Stimulated activated CD8-positive, alpha-beta memory T cell treated with anti-CD3 and anti-CD28 coated beads, Interleukin-15, amount 100 ng/mL, for 4 hours (primary cell): ENCODE measurements at places on chromosomes 4 and X.

DNA sequence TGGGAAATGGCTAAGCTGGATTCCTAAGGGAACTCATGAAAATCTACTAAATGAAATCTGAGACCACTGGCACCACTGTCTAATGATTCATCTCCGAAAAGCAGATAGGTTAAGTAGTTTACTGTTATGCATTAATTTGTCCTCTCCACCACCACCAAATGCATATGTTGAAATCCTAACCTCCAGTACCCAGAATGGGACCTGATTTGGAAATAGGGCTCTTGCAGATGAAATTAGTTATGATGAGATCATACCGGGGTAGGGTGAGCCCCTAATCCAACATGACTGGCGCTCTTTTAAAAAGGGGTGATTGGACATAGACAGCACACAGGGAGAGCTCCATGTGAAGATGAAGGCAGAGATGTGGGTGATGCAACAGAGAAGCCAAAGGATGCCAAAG, 124.9 kb upstream of the GUCY1A1 start:
- no peak for DNase-seq

DNA sequence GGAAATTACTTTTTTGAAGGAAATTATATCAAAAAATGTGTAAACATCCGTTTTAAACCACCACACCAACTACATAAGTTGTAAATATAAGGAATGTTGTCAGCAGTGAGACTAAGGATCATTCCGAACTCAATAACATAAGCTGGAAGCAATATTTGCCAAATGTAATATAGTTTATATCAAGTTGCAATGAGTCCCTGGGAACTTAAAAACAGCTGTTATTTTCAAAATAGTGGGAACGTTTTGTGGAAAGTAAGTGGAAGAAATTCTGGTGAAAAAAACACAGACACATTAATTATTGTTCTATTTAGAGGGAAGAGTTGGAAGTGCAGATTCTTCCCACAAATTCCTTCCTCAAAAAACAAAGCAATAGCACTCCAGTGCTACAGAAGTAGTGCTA, 444.3 kb downstream of the NAP1L3 start:
- DNase-seq, result no peak

- DNase-seq, result no peak
Observed at GRCh38 chrX:10265775-10266174, 109.0 kb downstream of the CLCN4 start.

DNA sequence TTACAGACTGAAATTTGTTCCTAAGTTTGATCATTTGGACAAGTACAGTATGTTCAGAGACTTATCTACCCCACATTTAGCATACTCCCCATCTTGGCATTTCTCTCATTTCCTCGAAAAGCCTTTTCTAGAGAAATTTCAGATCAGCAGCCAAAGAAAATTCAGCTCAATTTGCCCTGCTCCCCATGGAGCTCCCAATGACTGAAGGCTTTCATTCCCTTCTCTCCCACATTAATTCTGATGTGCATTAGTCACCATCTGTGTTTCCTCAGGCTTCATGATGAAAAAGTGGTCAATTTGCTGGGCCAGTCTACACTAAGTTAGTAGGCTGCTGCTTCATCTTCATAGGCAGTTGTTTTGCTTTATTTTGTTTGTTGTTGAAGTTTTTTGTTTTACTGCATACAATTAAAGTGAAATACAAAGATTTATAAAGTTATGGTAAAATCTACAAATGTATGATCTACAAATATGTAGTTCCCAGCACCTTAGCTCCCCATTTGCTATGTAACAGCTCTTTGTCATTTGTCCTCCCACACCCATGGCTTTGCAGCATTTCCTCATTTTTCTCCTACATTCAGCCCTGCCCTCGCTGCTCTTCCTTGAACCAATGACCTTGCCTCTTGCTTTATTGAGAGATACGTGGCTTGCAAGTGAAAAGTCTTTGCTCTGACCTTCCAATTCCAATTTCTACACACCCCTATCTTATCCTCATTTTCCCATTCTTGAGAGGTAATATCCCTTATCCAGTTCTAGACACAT, 193.9 kb downstream of the ANAPC10 start:
- DNase-seq, result no peak

GRCh38 chr4:24564488-24564887, 19.9 kb downstream of the DHX15 start:
- DNase-seq, result no peak

DNA sequence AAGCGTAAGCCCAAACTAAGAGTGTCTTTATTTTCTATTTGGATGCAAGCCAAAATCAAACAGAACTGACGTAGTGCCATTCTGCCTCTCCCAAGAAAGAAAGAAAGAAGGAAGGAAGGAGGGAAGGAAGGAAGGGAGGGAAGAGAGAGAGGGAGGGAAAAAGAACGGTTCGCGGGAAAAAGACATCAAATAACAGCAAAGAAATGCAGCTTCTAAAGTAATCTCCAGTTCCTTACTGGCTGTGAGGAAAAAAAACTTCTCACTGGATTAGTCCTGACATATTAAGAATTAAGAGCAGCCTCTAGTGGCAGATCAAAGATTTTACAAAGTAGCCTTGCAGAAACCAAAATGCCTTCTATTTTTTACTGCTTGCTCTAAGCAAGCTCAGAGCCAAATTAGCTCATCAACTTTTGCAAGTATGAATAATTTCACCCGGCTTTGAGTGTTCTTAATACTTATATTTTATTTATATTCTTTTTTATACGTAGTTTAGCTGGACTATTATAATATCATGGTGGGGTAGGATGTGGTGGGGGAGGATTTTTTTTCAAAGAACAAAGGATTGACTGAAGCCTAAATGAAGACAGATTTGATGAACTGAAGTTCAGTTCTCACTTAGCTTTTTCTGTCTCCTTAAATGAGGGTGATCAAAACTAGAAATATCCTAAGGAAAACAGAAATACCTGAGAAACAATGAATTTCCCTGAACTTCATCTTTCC, 36.6 kb downstream of the PITX2 start:
- DNase-seq, result no peak

DNA sequence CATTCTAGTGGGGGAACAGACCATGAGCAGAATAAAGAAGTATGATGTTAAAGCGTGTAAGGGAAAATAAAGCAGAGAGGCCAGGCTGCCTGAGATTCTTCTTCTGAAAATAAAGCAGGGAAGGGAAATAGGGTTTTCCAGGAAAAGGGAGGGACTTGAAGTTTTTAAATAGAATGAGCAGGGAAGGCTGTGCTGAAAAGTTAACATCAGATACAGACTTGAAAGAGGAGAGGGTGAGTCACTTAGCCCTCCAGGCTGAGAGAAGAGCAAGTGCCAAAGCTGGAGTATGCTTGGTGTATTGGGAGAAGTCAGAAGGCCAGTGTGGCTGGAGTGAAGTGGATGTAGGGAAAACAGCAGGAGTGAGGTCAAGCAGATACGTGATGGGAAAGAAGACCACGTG, 10.0 kb upstream of the PLK4 start:
- no peak for DNase-seq

DNA sequence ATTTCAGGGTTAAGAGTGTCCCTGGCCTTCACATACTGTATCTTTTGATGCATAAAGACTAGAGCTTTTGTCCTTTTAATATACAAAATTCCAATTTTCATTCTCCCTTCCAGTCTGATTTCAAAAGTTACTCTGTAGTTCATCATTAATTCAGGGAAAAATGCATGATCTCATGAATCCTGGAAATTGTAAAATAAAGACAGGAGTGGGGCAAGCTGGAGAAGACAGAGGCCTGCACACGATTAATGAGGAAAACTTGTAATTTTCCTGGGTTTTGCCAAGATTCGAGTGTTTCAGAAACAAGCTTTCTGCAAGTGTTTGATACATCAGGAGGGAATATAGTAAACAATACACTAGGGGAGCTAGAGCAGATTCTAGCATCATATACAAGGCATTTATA, 947.9 kb downstream of the FAT4 start:
- DNase-seq, result no peak

DNA sequence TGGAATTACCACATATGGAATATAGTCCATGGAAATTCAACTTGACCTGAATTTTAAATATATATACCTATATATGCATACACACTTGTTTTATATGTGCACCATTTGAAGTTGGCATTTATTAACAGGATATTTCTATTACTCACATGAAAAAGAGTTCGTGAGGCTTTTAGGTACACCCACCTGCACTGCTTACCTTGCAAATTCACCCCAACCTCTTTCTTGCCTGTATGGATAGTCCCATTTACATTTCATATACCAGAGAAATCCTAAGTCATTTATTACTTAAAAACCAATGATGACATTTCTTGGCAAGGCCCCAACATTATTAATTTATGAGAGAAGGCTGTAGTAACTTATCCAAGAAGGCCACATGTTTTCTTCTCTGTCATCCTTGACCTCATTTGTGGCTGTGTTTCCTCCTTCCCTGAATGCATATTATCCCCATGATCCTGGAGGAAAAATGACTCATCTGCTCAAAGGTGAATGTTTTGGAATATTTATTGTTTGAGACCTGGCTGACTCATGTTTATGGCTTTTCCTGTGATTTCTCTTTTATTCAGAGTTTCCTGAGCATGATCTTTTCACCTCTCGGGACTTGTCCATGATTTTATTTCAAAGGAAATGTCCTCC, 62.2 kb upstream of the FAM241A start:
- DNase-seq, result no peak

GRCh38 chrX:139158256-139158655, 372.3 kb upstream of the F9 start:
- DNase-seq, result no peak

DNA sequence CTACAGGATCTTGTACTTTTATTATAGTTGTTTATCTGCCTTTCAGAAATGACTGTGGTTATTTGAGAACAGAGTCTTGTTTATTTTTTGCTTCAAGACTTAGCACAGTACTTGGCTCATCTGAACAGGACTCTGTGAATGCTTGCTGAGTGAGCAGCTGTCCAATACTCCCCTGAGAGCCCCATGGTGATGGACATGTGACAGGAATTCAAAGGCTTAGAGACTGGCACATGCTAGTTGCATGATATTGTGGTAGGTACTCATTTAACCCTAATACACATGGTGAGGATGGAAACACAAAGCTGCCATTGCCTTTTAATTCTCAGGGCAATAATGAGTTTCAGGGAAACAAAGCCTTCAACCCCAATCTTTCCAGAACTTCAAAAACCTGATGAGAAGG, 97.3 kb downstream of the GEMIN8 start:
- no peak for DNase-seq

DNA sequence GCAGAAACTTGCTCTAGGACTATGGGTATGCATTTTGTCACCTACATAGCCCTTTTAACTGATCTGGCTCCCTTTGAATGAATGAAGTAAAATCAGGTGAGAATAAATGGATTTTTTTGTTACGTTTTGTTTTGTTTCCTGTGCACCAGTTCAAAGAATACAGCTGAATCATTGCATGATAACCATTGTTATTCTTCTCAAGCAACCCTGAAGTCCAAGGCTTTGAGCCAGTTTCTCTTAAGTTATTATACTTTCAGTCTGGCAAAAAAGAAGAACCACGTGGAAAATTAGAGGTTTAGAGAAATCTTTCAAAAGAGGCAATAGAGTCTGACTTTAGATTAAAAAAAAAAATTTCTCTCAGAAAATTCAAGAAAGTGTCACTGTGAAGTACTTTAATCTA, 398.6 kb upstream of the TECRL start:
- DNase-seq, result no peak

DNA sequence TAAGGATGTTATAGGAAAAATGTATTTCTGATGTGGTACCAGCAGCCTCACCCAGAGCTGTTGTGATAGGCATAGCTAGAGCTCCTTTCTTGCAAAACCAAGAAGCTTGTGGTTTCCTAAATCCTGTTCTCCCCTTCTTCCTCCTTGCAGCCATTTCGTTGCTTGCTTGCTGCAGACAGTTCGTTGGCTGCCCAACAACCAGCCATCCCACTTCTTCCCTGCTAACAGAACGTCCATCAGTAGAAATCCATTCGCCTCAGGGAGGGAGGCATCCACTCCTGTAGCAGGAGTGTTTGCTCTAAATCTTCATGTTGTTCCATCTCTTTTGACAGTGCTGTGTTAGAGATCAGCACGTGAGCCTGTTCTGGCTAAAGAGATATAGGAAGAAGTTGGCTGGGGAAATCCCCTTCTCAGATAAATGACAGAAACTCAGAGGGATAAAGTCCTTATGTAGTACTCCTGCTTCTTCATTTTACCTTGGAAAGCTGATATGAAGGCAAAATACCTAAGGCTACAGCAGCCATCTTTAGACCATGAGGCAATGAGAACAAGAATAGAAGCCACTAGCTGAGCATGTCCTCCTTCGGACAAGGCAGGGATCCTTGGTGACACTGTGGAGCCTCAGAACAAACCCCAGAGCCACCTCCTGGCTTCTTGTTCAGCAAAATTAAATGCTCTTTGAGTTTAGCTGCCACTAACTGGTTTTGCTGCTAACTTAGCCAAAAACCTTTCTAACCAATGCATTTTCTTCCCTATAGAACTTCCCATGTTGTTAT, 68.4 kb upstream of the RELL1 start:
- DNase-seq, result no peak

GRCh38 chr4:16222957-16223527, 3.2 kb downstream of the TAPT1 start:
- no peak for DNase-seq

- no peak for DNase-seq
Observed at GRCh38 chr4:162659716-162660115, 495.9 kb upstream of the FSTL5 start.

DNA sequence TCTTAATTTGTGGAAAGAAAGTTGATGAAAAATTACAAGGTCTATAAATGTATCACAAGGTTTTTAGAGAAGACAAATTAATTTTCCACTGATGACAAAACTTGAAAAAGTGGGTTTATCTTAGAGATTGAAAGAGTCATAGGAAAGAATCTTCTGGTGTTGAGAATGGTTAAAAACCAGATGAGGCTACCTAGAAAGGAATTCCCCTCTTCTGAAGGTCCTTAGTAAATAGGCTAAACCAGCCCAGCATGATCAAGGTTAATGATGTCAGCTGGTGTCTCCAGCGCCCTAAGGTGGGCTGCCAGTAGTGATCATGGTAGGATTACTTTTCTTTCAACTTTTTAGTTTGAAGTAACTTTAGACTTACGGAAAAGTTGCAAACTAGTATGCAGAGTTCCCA, 71.8 kb upstream of the PGRMC2 start:
- no peak for DNase-seq

- DNase-seq, result no peak
Observed at GRCh38 chr4:118953276-118953675, 64.6 kb downstream of the SYNPO2 start.

DNA sequence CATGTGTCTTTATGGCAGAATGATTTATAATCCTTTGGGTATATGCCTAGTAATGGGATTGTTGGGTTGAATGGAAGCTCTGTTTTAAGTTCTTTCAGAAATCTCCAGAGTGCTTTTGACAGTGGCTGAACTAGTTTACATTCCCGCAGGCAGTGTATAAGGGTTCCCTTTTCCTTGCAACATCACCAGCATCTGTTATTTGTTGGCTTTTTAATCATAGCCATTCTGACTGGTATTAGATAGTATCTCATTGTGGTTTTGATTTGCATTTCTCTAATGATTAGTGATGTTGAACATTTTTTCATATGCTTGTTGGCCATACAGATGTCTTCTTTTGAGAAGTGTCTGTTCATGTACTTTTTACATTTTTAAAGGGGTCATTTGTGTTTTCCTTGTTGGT, 129.8 kb downstream of the TBCK start:
- no peak for DNase-seq

GRCh38 chr4:25807102-25807728, 55.6 kb downstream of the SEL1L3 start:
- no peak for DNase-seq

- no peak for DNase-seq
Observed at GRCh38 chr4:25347473-25347872, 29.6 kb upstream of the ANAPC4 start.
